Skeletal muscle tissue (tissue), 5 donors: ENCODE measurements at places on chromosomes 12 and 14. TPM values are rescaled to one million over a fixed set of nuclear protein-coding genes. Genes with fewer than 3 reads are reported as not detected.

The RASAL1 gene
- total RNA-seq, result not detected

The REP15 gene
- 1.0 TPM for total RNA-seq

The DAZAP2 gene
- total RNA-seq, result 31.3 TPM

The EPS8 gene
- total RNA-seq, result 27.7 TPM

The POTEM gene
- total RNA-seq, result not detected

The LRP1-AS gene
- 1.0 TPM for total RNA-seq

The PTHLH gene
- total RNA-seq, result 0.52 TPM

The CSRP2 gene
- 20.4 TPM for total RNA-seq
